Activated CD4-positive, alpha-beta T cell treated with anti-CD3 and anti-CD28 coated beads, Interleukin-2, amount 50 U/mL, for 24 hours (primary cell): ENCODE measurements at places on chromosomes 3 and 15.

GRCh38 chr3:41304593-41304992, 105.3 kb downstream of the CTNNB1 start:
- no peak for DNase-seq

DNA sequence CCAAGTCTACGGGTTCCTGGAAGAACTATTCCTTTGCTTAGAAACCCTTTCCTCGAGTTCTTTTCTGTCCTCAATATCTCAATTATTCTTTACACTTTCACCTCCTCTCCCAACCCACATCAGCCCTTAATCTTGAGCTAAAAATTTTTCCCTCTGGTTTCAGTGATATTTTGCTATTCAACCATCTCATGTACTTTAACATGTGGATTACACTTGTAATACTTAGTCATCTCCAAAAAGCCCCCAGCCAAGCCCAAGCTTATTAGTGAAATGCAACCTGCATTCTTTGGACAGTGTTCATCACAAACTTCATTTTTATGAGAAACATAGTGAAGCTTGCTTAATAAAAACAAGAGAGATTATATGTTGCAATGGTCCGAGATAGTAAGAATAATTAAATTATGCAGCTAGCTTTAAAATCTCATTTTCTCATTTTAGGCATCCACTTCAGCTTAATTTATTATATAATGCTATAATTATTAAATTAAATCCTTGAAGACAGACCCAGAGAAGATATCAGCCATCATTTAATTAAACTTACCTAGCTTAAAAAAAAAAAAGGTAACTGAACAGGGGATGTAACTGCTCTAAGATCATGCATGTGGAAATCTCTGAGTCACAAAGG, 534.5 kb upstream of the TBL1XR1 start:
- no peak for DNase-seq

DNA sequence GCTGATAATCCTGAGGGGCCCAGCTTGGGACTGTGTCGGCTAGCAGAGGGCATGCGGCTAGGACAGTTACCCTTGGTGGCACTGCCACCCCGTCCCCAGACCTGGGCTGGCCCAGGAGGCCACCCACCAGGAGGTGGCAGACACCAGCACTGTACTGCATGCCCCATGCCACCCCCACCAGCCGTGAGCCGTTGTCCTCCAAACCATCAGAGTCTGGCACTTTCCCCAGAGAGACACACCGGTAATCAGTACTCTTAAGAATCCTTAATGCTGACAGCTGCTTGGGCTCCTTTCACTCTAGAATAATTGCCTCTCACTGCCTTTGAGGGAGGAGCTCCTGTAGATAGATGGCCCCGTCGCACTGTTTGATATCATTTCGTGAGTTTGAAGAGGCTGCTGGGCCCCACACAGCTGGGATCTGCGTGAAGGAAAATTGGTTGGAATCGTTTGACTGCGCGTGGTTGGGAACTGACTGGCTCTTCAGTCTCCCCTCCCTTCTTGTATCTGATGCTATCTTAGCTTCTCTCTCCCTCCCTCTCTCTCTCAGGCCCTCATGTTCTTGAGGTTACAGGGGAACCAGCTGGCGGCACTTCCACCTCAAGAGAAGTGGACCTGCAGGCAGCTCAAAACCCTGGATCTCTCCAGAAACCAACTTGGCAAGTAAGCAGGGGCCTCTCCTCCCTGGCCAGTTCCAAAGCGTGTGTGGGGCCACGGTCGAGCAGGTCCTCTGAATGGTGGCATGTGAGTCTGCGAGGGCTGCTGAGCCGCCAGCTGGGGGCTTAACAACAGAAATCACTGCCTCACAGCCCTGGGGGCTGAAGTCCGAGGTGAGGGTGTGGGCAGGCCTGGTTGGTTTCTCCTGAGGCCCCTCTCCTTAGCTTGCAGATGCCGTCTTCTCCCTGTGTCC, 94.9 kb downstream of the LRRK1 start:
- DNase-seq, result no peak

GRCh38 chr3:186534113-186534669, 10.0 kb downstream of the CRYGS start:
- no peak for DNase-seq

DNA sequence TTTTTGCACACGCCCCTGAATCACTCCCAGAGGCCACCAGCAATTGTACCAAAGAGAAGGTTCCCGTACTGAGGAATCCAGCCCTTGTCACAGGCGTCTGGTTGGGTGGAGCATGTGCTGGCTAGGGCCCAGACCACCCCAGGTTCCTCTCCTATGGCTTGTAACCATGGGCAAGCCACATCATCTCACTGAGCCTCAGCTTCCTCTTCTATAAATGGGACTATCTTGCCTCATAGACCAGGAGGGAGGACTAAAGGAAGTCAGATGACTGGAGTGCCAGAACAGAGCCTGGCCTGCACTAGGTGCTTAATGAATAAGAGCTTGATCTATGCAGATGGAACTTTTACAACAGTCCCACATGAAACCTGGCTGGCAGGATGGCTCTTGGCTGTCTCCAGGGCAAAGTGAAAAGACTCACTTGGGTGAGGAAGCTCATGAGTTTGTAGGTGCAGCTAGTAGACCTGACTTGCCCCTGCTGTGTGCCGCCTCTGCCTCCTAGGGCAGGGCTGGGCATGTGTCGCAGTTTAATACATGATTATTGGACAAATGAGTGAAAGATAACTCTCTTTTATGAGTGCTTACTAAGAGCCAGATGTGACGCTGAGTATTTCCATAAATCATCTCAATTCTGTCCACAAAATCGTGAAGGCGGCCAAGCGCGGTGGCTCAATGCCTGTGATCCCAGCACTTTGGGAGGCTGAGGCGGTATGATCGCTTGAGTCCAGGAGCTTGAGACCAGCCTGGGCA, 29.3 kb downstream of the CTSH start:
- DNase-seq, result no peak

- no peak for DNase-seq
Measured at GRCh38 chr3:162678941-162679340, 1182.3 kb downstream of the OTOL1 start.

GRCh38 chr3:29384640-29385039, 103.8 kb downstream of the RBMS3 start:
- DNase-seq, result no peak

DNA sequence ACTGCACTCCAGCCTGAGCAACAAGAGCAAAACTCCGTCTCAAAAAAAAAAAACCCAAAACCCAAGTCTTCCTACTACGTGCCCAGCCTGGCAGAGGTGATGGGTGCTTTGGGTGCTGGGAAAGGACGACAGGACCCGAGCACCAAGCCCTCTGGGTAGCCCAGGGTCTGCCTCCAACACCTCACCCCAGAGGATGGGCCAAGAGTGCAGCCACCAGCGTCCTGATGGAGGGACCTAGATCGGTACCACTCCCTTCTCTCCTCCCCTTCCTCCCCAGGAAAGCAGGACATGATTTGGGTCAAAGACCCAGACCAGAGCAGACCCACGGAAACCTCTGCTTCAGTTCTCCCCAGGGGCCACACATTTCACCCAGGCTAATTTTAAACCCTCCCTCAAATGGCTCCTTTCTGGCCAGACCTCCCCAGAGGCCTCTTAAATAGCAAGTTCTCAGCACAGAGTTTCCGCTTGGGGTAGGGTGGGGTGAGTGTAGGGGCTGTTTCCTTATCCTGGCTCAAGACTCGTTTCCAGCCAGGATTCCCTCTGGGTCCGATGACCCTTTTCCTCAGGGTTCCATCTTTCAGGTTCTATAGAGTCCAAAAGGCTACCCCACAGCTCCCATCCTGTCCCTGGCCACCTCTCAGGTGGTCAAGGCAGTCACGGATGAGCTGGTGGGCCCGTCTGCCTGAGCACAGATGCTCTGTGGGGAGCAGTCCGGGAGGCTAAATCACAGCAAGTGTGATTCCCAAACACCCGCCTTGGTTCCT, 20.5 kb downstream of the RBPMS2 start:
- no peak for DNase-seq

GRCh38 chr3:141450727-141451375, 36.0 kb upstream of the RASA2 start:
- no peak for DNase-seq

DNA sequence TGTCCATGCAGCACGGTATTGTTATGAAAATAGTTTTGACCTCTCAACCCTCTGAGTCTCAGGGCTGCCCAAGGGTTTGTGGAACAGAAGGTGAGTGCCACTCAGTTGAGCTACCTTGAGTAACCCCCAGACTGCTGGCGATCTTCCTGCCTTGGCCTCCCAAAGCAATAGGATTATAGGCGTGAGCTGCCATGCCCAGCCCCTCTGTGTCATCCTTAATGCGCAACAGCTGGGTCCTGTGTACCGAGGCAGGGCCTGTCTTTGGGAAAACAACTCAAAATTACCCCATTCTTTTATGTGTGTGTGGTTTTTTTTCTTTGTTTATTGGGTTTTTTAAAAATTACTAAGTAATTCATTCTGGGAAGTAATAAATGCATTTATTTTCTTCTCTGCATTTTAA, 78.3 kb upstream of the TPM1 start:
- DNase-seq, result no peak

GRCh38 chr3:10435850-10436249, 69.5 kb downstream of the ATP2B2 start:
- no peak for DNase-seq

DNA sequence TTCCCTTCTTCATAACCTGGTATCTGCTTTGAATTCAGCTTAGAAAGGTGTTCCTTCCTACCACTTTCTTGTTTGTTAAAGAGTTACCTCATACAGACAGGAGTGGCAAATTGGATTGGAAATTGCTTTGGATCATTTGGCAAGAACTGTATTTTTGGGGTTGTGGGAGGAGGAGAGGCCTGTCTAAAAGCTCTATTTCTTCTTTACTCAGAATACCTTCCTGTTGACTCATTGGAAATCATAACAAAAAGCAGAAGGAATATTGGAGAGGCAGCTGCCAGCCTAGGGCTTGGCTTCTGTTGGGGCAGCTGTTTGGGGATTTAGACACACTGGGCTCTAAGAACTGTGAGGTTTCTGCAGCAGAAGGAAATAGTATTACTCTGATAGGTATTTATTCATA, 14.2 kb downstream of the IQGAP1 start:
- no peak for DNase-seq

- no peak for DNase-seq
Measured at GRCh38 chr3:179299999-179300613, 22.7 kb upstream of the ZNF639 start.

GRCh38 chr15:58548308-58549012, 116.7 kb downstream of the LIPC start:
- no peak for DNase-seq

- DNase-seq, result no peak
Measured at GRCh38 chr3:25472153-25472552, 44.1 kb downstream of the RARB start.

DNA sequence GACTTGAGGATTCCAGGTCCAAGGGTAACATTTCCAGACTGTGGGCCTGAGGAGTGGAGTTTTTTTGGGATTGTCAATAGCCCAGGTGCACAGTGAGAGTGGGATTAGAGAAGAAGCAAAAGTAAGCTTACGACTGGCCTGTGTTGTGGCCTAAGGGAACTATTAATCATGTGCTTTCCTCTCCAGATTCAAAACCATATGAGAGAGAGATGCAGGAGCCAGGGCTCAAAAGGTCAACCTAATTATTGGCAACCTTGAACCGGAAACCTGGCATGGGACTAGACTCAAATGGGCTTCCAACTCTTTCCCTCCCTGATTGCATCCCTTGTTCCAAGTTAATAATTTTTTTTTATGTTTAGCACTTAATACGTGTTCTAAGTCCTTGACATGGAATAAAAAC, 242.1 kb upstream of the THRB start:
- no peak for DNase-seq

DNA sequence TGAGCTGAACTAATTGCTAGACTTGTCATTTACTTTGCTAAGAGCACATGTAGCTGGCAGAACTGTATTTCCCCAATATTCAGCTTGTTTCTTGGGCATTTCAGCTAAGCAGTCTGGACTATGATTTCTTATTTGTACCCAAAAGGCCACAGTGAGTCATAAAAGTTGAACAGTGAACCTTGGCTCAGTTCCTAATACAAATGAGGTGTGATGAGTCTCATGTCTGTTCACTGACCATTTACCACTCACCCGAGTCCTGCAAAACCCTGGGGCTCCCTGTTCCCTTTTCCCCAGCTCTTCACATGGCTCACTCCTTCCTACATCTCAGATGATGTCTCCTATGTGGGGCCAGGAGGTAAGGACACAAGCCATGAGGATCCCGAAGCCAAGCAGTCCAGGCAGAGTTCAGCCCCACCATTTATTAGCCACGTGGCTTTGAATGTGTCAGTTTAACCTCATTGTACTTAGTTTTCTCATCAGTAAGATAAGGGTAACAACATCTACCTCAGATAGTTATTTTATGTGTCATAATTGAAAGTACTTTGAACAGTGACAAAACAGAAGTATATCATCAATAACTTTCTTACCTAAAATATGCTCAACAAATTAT, 239.3 kb downstream of the IL5RA start:
- DNase-seq, result no peak

DNA sequence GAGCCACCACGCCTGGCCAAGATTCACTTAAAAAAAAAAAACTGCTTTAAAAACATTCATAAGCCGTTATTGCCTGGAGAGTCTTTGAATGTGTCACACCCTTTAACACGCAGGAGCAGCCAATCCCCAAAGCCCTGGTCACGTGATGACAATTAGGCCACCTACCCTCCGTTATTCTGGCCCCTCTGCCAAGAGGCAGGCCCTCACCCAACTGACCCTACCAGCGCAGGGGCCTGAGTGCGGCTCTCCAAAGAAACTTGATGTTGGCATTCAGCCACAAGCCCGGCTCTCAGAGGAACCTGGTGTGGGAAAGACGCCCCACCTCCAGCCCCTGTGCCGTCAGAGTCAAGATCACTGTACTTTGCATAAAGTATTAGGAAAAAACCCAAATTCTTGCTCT, 11.6 kb upstream of the MUC4 start:
- no peak for DNase-seq

- no peak for DNase-seq
Measured at GRCh38 chr15:62079594-62079993, 12.8 kb downstream of the C2CD4A start.

GRCh38 chr3:161401389-161401788, 30.1 kb upstream of the SPTSSB start:
- no peak for DNase-seq

DNA sequence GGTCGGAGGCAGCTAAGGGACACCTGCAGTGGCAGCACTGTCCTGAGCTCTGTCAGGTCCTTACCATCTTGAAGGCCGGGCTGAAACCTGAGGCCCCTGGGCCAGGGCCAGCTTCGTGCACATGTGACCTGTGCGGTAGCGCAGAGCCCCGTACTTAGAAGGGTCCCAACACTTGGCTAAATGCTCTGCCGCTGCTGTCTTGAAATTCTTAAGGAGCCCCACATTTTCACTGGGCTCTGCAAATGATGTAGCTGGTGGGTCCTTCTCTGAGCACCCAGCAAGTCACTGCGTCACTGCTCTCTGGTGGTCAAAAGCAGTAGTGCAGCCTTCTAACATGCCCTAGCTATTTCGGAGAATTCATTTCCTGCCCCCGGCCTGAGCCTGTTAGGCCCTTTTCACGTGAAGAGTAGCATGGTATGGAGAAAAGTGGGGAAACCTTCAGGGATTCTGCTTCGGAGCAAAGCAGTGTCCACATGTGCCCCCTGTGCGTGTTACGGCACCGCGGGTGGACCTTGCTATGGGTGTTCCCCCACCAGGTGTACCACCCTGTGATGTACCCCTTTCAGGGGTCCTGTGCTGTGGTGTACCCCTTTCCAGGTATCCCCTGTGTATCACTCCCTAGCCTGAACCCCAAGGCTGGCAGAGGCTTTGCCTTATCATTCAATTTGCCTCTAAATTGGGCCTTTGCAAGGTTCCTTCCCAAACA, 79.7 kb downstream of the TMEM266 start:
- peak; percentile 61 for DNase-seq

GRCh38 chr3:9151240-9151639, 98.2 kb downstream of the SRGAP3 start:
- no peak for DNase-seq

GRCh38 chr3:169992781-169993180, 26.2 kb downstream of the SEC62 start:
- no peak for DNase-seq
